ENCODE measurements at places on chromosomes 5 and 9.
A peak's percentile ranks its signal among the peaks of the same experiment; 100 is the strongest.

- DNase-seq = no peak
Measured at GRCh38 chr9:70556771-70557170, 142.3 kb upstream of the KLF9 start.

DNA sequence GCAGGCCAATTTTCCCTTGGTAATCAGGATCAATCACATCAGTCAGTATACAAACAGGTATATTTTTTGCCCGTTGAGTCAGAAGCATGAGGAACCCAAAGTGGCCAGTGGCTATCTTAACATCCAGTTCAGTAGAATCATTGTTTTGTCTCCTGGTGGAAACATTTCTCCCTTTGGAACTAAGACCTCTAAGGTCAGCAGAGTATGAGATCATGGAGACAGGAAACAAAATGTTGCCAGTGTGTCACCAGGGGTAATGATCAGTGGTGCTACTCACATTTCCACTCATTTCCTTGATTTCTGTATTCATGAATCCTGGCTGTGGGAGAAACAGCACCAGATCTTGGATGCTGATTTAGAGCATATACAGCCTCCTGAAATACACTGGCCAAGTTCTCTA is 553.0 kb downstream of the CSNK1G3 start:
- DNase-seq = no peak

GRCh38 chr9:137195525-137196220 is 4.9 kb downstream of the TPRN start:
- DNase-seq = no peak

DNA sequence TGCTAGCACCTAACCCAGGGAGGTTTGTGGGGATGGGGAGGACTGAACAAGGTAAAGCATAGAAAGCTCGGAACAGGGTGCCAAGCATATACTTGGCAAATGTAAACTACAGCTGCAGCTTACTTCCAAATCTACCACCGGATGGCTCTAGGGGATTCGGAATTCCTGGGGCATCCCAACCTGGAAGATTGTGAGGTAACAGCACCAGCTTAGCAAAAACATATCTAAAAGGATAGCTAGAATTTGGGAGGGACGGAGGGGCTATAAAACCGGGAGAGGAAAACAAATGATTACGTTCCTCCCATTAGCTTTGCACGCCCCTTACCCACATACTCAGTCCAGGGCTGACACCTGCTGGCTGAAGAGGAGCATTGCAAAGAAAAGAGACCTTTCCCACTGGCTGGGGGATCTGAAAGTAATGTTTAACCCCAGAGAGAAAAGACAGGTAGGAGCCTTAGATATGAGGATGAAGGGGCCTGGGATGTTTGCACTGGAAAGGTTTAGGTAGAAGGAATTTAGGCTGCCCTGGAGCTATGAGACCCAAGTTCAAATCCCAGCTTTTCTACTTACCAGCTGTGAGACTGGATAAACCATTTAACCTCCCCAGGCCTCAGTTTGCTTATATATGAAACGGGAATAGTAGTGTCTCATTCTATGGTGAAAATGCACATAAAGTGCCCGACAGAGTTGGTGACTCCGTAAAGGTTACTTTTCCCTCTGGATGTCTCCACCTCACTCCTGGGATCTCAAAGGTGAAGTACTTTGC is 73.6 kb downstream of the FAM114A2 start:
- DNase-seq = peak; percentile 79

- DNase-seq = peak; percentile 47
Measured at GRCh38 chr5:57298985-57299491, 125.2 kb downstream of the GPBP1 start.

- DNase-seq = no peak
Measured at GRCh38 chr9:127862075-127863011, 7.9 kb upstream of the ENG start.
